Fibroblast of skin of scalp (primary cell): ENCODE measurements at places on chromosomes 2 and 18.

DNA sequence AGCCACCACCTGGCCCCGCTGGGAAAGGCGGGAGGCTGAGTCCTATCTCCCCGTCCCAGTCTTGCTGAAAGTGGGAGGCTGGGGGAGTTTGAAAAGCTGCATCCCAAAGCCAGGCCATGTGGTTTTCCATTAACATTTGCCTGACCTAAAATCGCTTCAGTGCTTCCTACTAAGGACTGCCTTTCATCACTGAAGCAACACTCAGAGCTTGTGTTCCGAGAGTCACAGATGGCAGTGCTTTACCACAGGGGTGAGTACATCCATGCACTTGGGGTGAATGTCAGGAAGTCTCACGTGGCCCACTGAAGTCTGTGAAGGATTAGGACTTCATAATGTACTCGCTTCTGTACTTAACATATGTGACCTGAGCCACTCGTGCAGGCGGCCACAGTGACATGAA lies 43.3 kb downstream of the PXDN start:
- DNase-seq = no peak

- DNase-seq = no peak
Observed at GRCh38 chr2:10915236-10915635, 3.5 kb downstream of the KCNF1 start.

GRCh38 chr2:8457092-8457481 lies 224.8 kb upstream of the ID2 start:
- no peak for DNase-seq

GRCh38 chr2:65681503-65681902 lies 249.1 kb upstream of the SPRED2 start:
- DNase-seq = no peak

GRCh38 chr18:8776013-8776943 lies 70.9 kb downstream of the MTCL1 start:
- no peak for DNase-seq
